ENCODE measurements at places on chromosomes 5 and 9. TPM values are rescaled to one million over a fixed set of nuclear protein-coding genes. Genes with fewer than 3 reads are reported as not detected.
A peak's percentile ranks its signal among the peaks of the same experiment; 100 is the strongest.

DNA sequence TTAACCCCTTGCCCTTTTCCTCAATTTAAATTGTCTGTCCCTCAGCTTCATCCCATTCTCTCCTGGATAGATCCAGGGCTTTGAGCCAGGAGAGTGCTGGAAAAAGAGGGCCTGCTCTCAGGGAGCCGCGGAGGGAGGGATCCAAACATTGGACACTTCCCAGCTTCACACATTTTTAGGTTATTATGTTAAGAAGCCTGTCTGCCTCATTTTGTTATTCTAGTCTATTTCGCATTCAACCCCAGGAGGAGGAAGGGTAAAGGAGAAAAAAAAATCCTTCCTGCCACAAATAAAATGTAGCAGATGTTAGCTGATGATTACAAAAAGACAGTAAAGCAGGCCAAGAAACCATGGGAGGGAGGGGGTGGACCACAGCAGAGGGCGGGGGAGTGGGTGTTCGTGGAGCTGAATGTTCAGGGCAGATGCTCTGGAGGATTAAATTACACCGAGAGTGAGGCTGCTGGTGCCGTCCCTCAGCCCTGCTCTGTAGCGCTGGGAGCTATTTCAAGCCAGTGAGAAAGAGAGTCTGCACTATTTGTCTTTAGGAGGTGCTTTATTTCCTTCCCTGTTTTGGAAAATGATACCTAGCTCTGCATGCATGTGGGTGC lies 60.6 kb upstream of the ZFR start:
- DNase-seq, result peak; percentile 96

DNA sequence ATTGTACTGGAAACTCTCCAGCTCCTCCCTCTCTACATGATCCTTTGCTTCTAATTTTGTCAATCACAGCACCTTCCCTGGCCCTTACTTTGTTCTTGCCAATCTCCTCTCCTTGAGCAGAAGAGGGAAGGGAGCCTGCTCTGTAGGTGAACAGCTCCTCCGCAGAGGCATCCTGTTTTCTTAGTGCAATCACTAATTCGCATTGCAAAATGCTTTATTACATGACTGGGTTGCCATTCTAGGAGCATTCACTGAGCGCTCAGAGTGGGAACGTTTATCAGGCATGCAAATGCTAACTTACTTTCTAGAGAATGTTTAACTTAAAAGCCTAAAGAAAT lies 416 bp upstream of the SNX18 start:
- DNase-seq, result no peak

- no peak for DNase-seq
Measured at GRCh38 chr5:54607006-54607405, 89.4 kb downstream of the SNX18 start.

DNA sequence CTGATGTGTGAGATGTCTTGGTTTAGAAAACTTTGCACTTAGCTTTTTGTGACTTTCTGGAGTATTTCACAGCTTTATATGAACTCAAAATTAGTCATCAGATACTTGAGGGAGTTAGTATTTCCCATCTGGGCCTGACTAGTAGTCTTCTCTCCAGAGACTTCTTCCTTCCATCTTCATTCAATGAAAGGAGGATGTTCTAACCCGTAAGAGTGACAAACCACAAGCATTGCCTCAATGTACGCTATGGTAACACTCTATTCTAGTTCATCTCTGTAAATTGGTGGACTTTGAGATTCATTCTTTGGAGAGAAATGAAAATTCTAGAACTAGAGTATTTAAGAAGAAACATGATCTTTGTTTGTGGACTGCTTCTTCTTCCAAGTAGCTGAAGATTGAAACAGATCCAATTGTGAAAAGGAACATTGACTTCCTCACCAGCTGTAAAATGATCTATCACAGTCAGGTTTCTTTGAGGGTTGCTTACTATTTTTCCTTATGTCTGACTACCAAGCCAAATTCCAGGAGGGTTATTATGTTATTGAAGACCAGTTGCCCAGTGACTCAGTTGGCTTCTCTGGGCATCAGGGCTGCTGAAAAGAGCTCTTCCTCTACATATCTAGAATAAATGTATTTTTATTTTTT lies 157.6 kb downstream of the SLC12A2 start:
- peak; percentile 84 for DNase-seq

The ANKRD18B gene
- 7.9 TPM for total RNA-seq

The TRIO gene
- 168 TPM for total RNA-seq

The ENTPD8 gene
- total RNA-seq, result not detected

All from LHCN-M2 (cell line).